Activated T-cell treated with anti-CD3 and anti-CD28 coated beads for 48 hours (primary cell): ENCODE measurements at places on chromosomes 3 and 15.

- no peak for DNase-seq
Observed at GRCh38 chr3:176905331-176905730, 292.0 kb downstream of the TBL1XR1 start.

- no peak for DNase-seq
Observed at GRCh38 chr15:62549345-62549970, 384.4 kb upstream of the C2CD4B start.

DNA sequence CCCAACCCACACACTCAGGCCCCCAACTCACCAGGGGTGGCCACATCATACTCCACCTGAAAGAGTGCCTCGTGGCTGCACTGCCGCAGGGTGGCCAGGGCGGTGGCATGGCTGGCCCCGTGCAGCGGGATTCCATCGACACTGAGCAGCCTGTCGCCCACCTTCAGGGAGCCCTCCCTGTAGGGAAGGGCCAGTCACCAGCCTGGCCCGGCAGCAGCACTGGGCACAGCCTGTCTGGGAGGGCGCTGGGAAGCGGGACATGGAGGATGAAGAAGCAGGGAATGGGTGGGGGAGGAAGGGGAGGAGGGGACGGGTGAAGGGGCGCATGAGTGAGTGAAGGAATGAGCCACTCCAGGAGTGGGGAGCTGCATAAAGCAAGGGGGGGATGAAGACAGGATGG lies 18.5 kb downstream of the GRIP2 start:
- DNase-seq: no peak

DNA sequence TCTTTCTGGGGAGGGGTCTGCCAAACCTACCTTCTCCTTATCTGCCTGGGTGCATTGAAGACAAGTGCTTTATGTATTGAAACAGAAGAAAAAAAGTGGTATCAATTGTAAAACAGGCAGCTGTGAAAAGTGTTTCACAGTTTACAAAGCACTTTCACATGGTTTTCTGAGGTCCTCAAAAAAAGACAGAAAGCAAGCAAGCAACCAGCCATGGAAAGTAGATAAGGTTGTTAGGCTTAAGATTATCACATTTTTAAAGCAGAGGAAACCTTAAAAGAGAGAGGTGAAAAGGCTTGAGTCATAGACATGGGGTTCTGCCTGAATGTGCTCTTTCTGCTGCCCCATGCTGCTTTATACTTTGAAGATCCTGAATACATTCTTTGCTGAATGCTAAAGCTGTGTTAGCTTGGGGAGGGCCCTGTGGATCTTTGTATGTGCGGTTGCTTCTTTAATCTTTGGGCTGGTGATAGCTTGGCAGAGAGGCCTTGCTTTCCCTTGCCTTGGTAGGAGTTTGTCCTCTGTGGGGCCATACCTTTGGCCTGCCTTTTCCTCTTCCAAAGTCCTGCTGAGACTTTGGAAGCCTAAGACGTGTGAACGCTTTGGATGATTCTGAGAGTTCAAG lies 2.6 kb downstream of the SMAD3 start:
- no peak for DNase-seq

GRCh38 chr15:60661080-60661645 lies 182.2 kb upstream of the ICE2 start:
- no peak for DNase-seq

GRCh38 chr15:78034495-78035191 lies 42.9 kb downstream of the TBC1D2B start:
- DNase-seq: peak; percentile 78

GRCh38 chr3:184314700-184315542 lies 515 bp downstream of the EIF4G1 start:
- DNase-seq: peak; percentile 50

DNA sequence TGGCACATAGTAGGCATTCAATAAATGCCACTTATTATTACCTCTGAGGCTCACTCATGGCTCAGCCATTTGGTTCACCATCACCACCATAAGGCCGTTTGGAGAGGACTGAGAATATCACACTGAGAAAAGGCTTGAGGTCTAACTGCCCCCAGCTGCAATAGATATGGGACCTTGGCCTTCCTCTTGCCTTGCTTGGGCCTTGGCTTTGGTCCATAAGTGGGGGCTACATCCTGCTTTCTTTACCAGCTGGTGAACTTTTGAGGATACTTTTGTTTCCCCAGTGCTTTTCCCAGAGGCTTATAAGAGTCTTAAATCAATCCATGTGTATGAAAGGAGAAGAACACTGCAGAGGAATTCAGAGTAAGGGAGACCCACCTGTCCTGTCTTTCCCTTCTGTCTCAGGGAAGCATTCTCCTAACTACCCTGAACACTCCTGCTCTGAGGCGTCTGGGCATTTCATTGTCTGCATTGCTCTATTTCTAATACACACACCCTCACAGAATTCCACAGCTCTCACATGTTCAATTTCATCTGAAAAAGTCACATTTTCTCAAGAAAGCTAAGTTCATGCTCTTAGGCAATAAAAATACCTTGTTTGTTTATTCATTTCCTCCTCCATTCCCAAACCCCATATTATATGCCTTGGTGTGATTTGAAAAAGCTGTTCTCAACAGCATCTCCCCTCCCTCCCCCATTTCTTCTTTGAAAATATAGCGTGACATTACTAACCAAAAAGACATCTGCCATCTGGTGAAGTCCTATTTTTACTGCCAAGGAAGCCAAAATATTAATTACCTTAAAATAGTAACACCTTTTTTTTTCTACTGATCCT lies 22.5 kb upstream of the KCNMB2 start:
- DNase-seq: no peak

DNA sequence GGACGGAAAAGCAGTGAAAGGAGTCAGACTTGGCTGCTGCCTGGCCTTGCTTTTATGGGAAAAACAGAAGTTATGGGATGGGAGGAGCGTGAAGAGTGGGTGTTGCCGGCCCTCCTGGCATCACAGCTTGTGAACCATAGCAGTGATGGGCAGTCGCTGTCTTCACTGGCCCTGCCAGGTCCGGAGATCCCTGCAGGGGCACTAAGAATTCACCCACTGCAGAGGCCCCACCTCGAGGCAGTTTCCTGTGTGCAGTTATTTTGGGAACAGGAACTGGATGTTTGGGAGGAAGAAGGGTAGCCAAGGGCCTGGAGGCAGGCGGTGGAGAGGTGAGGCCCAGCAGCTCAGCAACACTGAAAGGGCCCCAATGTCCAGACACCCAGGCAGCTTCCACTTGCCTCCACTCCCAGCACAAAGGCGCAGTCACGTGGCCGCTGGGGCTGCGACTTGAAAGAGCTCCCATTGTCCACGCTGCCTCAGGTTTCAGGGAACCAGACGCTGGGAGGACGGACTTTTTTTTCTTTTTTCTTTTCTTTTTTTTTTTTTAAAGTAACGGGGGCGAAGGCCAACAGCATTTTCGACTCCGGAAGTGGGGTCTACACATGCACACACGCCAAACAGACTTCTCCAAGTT lies 255.6 kb downstream of the ZNF621 start:
- DNase-seq: no peak

GRCh38 chr3:74633021-74633420 lies 18.6 kb upstream of the CNTN3 start:
- DNase-seq: no peak
